Stimulated activated CD4-positive, alpha-beta T cell treated with anti-CD3 and anti-CD28 coated beads, Interleukin-15, amount 100 ng/mL, for 48 hours (primary cell): ENCODE measurements at places on chromosomes 4 and X.

DNA sequence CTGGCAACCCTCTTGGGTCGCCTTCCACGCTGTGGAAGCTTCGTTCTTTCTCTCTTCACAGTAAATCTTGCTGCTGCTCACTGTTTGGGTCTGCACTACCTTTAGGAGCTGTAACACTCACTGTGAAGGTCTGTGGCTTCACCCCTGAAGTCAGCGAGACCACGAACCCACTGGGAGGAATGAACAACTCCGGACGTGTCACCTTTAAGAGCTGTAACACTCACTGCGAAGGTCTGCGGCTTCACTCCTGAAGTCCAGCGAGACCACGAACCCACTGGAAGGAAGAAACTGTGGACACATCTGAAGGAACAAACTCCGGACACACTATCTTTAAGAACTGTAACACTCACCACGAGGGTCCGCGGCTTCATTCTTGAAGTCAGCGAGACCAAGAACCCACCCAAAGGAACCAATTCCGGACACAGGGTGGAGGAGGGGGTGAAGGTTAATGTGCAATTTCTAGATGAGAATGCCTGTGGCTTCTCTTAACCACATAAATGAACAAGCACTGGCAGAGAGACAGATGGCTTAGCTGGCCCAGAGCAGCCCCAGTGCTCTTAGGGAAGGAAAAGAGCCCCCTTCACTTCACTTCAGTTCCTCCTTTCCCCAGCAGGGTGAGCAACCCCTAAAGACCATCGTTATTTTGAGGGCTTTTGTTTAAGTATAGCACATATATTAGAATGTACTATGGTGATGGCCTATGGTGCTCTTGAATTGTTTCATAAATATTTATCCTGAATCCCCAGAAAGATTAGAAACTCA, 73.0 kb downstream of the LUZP4 start:
- no peak for DNase-seq

GRCh38 chr4:188008377-188008776, 12.8 kb downstream of the ZFP42 start:
- DNase-seq = no peak

DNA sequence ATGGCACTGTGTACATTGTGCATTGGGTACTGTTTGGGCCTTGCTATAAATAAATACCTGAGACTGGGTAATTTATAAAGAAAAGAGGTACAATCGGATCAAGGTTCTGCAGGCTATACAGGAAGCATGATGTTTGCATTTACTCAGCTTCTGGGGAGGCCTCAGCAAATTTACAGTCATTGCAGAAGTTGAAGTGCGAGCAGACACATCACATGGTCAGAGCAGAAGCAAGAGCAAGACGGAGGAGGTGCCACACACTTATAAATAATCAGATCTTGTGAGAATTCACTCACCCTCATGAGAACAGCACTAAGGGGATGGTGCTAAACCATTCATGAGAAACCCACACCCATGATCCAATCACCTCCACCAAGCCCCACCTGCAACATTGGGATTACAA, 505.0 kb downstream of the ARAP2 start:
- DNase-seq = no peak

DNA sequence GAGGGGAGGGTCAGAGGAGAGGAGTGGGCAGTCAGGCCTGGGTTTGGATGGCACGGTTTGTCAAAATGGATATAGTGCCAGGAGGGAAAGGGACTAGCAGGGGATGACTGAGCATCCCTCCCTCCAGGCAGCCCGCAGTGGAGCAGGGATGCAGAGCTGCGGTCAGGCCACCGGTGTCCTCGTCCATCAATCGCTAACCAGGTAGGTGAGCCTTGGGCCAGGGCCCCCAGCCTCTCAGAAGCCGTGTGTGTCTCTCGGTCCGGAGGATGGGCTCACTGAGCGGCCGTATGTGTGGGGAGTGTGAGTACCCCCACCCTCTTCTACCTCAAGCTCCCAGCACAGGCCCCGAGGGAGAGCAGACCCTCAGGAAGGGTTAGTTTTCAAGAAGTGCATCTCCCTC, 538 bp upstream of the CYTL1 start:
- DNase-seq = no peak

- no peak for DNase-seq
Measured at GRCh38 chr4:99564921-99565320, 1.1 kb upstream of the TRMT10A start.
